ENCODE measurements at places on chromosomes 1 and 21.
A peak's percentile ranks its signal among the peaks of the same experiment; 100 is the strongest.

DNA sequence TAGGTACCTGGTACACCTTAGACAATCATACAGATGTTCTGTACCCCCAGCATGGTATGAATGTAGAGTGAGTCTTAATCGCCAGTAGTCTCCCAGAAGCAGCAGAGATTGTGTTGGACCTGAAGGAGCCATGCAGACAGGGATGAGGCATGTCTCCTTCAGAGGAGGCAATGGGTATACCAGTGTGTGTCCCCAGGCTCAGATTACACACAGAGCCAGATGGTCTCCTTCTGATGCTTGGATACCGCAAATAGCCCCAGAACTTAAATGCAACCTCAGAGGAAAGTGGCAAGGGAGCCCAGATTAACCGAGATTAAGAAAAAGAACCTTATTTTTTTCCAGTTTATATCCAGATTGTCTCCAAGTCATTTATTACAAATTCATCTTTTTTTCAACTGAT is 96.8 kb upstream of the C21orf91 start:
- no peak for DNase-seq

DNA sequence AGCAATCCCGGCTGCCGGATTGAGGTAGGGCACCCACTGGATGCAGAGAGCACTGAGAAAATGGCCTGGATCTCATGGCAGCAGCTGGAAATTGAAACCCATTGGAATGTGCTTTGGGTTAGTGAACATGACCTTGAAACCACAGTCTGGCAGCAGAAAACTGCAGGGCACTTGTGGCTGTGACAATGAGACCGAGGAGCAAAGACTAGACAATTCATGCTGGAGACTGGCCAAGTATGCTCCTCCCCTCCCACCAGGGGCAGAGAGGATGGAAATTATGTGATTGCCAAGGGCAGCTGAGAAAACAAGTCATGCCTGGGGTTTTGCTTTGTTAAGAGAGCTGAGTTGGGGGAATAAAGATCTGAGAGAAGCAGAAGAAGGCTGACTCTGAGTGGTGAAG is 60.7 kb downstream of the ZNF697 start:
- peak; percentile 77 for DNase-seq

- no peak for DNase-seq
These were observed 139.3 kb upstream of the HMCN1 start for GRCh38 chr1:185594786-185595410.

- no peak for DNase-seq
These were observed 129.2 kb downstream of the NUF2 start for GRCh38 chr1:163450986-163451385.

GRCh38 chr1:115811140-115811828 is 29.6 kb downstream of the NHLH2 start:
- no peak for DNase-seq

DNA sequence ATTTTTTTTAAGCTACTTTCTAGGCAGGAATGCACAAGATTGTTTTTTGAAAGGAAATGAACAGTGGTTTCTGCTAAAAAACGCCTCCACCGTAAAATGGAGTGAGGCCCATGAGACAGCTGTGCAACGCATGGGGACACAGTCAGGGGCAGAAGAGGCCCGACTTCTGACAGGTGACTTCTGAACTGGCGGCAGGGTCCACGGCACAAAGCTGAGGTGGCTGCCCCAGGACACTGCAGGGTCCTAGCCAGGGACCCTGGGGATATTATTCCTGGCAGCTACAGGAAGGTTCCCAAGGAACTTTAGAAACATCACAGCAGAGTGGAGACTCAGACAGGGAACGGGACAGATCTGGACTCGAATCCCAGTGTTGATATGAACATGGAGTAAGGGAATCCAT is 75.1 kb downstream of the SIM2 start:
- no peak for DNase-seq

DNA sequence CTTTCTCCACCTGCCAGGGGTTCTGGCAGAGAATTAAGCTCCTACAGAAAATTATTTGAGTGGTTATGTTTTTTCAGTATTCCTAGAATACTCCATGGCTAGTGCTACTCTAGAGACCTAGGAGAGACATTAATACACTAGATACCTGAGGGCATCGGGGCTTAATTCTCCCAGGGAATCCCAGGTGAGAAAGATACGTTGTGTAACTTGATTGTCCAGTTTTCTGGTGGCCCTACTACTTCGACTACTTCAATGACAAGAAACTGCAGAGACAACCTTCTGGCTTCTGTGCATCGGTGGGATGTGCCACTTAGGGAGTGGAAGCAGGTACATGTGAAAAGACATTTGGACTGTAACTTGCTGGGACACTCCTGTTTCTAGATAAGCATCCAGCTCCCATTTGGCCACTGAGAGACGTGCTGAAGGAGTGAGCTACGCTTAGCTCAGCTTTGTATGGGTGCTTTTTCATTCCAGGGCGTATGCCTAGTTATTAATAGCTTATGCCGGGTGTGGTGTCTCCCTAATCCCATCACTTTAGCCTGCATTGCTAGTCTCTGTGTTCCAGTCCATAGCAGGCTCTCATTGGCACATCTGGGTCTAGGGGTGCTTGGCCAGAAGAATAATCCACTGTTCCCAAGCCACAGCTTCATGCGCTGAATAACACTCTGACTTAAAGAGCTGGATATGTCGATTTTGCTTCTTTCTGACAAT is 300.7 kb downstream of the SIPA1L2 start:
- DNase-seq: no peak

GRCh38 chr1:239858057-239858456 is 233.6 kb upstream of the FMN2 start:
- DNase-seq: peak; percentile 60

GRCh38 chr1:239126884-239127283 is 259.5 kb upstream of the CHRM3 start:
- no peak for DNase-seq

GRCh38 chr1:119720866-119721440 is 9.2 kb downstream of the PHGDH start:
- no peak for DNase-seq

DNA sequence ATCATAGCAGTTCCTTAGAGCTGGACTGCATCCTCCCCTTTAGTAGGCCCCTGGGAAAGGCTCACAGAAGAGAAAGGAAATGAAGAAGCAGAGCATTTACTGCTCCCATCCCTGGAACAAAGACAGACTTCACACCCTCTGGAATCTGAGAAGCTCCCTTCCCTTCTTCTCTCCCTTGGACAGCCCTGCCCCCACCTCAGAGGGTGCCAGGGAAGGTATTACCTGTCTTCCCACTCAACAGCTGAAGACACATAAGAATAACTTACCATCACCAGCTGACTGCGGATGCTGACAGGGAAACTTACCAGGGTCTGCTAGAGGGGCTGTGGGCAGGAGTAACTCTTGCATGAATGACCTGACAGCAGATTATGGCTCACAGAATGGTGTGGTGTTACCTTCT is 14.1 kb upstream of the FAAH start:
- no peak for DNase-seq

DNA sequence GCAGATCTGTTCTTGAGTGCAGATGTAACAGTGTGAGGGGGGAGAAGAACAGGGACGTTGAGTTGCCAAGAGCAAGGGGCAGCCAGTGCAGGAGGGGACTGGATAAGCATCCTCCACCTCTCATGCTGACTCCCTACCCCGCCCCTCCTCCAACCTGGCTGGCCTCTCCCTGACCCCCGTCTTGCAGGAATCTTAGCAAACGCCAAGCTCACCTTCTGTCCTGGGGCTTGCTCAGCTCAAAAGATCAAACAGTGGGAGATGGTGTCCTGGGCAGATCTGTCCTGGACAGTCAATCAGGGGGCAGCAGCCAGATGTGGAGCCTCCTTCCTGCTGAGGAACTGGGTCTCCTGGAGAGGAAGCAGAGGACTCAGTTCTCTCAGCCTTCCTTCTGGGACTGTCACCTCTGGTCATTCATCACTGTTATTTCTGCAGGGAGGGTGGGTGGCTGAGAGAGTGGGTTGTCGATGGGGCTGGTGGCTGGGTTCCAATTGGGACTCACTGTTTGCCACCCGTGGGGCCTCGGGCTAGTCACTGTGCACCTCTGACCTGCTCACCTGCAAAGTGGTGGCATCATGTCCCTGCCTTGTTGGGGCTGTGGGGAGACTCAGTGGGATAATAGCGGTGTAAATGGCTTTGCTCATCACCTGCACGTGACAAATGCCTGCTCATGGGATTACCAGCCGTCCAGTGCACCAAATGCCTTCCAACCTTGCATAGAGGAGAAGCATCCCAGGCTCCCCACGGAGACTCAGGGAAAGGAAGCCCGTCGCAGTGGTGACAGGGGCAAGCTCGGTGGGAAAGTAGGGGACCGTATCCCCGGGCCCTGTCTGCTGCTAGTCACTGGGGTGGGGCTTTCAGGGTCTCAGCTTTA is 154.4 kb downstream of the PTPRU start:
- no peak for DNase-seq

DNA sequence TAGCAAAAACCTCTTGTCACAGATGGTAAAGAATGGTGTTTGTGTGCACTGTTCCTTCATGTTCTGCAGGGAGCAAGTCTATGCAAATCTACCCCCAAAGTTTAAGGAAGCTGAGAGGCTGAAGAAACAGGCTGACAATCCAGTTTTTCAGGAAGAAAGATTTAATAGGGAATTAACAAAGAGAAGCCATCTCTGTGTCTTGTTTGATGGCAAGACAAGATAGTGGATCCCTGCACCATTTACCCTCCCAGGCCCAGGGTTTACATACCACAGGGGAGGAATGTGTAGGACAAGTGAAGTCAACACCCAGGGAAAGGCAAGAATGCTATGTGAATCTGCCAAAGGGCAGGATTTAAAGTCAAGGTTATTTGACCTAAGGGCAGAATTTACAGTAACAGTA is 48.1 kb upstream of the FNBP1L start:
- no peak for DNase-seq

DNA sequence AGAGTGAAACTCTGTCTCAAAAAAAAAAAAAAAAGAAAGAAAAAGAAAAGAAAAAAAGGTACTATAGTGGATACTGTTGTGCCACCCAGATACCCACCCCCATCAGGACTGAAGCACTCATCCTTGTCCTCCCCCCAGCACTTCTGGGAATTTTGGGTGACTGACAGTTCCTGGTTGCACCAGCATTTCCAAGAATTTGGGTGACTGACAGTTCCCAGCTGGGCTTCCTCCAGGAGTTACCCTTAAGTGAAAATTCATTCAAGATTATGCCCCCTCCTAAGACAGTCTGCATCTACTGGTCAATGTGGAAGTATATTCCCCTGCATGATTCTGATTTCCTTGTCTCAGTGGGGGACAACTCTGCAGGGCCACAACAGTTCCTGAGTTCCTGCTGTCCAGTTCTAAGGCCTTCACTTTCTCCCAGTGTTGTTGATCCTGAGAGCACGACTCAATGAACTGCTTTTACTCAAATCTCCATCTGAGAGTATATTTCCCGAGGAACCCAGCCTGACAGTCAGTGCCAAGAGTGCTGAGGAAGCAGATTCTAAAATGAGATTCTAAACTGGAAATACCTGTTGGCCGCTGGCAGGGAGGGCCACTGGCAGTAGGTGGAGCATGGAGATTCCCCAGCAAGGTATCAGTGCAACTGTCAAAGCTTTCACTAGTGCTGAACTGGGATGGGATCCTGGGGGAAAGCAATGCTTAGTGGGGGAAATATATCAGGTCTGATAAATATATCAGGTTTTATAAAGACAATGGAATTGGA is 18.5 kb downstream of the RIIAD1 start:
- DNase-seq: no peak

DNA sequence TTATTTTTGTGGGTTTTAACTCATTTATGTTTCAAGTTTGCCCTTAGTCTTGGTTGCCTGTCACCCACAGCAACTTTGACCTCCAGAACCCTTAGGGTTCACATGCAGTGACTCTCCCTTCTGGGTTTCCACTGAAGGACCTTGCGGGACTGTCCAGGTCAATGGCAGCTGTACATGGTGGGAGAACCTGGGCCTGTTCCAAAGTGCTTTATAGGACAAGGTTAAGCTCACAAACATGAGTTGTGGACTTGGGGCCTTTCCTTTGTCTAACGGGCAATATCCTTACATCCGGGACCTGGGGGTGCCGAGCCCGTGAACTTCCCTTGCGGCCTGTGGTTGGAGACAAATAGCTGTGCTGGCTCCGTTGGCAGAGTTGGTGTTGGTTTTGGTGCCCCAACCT is 77.8 kb downstream of the CD58 start:
- no peak for DNase-seq

DNA sequence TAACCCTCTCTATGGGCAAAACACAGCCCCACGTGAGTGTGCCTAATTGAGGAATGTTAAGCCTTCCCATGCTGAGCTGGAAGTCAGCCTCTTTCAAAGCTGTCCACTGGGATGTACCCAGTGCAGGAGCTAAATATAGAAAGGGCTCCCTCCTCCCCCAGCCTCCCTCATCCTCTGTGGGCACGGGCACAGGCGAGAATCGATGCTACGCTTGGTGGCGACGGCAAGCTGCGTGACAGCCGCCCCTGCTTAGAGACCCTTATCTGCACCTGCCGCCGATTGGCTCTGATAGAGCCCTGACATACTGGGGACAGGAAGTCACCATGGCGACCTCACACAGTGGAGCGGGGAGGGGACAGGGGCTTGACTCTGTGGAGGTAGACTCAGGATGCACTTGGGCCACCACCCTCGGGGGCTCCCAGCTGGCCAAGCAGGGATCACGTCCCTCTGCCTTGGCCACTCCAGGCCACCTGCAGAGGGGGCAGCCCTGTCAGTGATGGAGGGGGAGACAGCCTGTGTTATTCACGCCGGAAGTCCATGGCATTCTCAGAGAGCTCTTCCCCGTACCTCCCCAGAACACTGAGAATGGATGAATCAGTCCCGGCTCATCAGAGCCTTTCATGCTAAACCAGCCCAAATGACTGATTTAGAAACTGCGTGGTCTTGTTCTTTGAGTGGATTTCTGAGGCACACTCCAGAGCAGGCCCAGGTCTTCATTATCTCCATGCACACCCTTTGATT is 84.8 kb downstream of the KCND3 start:
- no peak for DNase-seq

- no peak for DNase-seq
These were observed 91.6 kb downstream of the DDAH1 start for GRCh38 chr1:85373378-85373708.

DNA sequence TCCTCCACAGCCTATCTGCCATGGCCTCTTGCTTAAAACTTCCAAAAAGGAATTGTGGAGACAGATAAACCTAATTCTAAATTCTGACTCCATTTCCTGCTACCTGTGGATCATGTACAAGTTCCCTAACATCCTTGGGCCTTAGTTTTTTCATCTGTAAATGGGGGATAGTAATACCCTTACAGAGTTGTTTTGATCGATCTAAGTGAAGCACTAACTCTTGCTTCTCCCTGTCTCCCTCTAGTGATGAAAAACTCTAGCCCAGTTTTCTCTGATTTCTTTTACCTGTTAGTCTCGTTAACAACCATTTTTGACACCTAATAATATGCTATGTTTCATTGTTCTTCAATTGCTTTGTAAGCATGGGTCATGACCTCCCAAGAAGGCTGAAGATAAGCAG is 65.9 kb downstream of the TM2D1 start:
- DNase-seq: no peak

- DNase-seq: no peak
These were observed 5.9 kb downstream of the TMEM201 start for GRCh38 chr1:9594471-9595155.

- no peak for DNase-seq
These were observed 31.2 kb upstream of the CFAP126 start for GRCh38 chr1:161398900-161399256.

GRCh38 chr1:14616632-14617396 is 18.3 kb downstream of the KAZN start:
- DNase-seq: no peak

- DNase-seq: no peak
These were observed at the start of gene GRIK3 for GRCh38 chr1:37034121-37035013. Gene GRIK3 (minus strand): TSS chr1:37034515. CDS start chr1:37034108, 407 bp downstream.

GRCh38 chr1:76279101-76279748 is 204.7 kb downstream of the ST6GALNAC3 start:
- no peak for DNase-seq

GRCh38 chr1:30823627-30823968 is 66.0 kb upstream of the LAPTM5 start:
- no peak for DNase-seq

Measured in astrocyte of the spinal cord (primary cell).